Naive thymus-derived CD8-positive, alpha-beta T cell (primary cell): ENCODE measurements at places on chromosomes 3 and 15.

DNA sequence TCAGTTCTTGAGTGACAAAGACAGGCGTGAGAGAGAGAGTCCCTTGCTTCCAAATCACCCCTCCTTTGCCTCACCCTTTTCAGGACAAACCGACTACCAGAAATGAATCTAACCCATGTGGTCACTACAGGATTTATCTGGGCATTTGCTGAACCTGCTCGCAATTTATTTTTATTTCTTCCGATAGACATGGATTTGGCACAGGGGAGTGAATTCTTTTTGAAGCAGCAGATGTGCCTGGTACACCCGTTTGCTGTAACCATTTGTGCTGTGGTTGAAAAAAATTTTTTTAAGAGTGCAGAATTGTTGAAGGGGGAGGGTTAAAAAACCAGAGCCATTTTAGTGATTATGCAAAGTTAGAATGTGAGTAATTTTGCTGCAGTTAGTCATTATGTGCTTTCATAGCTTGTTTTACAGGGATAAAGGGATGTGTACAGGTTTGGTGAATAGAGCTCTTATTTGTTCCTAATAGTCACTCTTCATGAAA lies 442.0 kb downstream of the LPP start:
- DNase-seq: no peak

GRCh38 chr3:42067326-42067725 lies 23.8 kb upstream of the TRAK1 start:
- no peak for DNase-seq

GRCh38 chr3:52216585-52217408 lies 8.6 kb downstream of the TLR9 start:
- DNase-seq: peak; percentile 52

- no peak for DNase-seq
Observed at GRCh38 chr3:184426691-184427141, 46.9 kb downstream of the CHRD start.

DNA sequence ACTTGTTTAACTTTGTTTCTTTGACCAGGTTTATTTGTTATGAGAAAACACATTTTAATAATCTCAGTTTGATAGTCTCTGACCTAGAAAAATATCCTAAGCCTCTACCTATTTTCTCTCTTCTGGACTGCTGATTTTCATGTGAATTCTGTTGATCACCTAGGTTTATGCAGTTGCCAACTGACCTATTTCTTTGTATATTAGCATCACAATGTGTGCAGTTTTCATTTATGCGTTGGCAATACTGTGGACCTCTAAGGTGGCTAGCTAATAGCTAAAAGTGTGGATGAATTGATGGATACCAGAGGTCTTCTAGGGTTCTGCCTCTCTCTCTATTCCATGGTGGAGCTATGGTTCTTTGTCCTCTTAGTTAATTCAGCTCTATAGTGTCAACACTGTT lies 72.1 kb downstream of the LRRC49 start:
- no peak for DNase-seq

DNA sequence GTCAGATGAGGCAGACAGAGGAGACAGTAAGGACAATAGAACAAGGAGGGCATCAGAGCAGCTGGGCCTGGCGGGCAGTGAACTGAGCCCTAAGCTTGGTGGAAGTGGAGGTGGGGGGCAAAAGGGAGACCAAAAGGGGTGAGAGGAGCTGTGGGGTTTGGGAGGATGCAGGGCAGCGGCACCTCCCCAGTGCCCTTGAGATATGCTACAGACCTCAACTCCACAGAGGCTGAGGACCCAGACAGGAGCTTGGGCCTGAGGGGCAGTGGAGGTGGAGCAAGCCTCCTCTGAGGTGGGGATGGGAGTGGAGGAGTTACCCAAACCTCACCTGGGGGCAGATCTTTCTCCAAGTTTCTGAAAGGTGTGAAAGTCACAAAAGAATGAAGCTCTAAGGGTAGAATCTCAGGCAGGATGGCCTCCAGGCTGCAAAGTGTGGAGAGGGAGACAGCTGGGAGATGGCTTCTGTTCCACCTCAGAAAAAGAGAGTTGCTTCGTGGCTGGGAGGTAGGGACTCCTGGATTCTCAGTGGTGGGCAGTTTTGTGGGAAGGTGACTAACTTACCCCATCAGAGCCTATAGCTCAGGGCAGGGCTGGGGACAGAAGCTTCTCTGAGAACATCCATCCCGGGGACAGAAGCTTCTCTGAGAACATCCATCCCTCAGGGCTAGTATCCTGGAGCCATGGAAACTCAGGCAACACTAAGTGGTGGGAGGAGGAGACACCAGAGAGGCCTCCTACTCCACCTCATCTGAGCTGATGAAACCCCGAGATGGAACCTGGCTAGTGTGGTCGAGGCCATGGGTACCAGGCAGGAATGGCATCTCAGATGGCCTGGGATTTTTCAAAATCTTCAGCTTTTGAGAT lies 2.3 kb upstream of the CLK3 start:
- DNase-seq: no peak

GRCh38 chr3:181292984-181293383 lies 303.4 kb upstream of the DNAJC19 start:
- DNase-seq: no peak
